Astrocyte of the spinal cord (primary cell): ENCODE measurements at places on chromosomes 3 and 15.
A peak's percentile ranks its signal among the peaks of the same experiment; 100 is the strongest.

DNA sequence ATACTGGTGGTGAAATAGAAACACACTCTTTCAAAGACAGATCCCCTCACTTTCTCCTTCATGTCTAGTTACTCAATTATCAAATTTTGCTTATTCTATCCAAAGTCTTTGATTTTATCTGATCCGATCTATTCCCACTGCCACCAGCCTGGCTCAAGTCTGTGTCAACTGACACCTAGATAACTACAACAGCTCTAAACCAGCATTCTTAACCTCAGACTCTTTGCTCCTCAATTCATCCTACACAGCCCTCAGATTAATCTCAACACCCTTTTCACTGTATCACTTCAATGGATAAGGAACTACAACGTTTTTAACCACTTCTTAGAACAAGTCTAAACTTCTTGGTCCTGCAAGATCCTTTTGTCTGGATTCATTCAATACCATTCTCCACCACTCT is 9.1 kb downstream of the KPNA1 start:
- DNase-seq, result no peak

- DNase-seq, result no peak
These were observed 51.3 kb downstream of the TIPARP start for GRCh38 chr3:156725682-156726081.

- DNase-seq, result peak; percentile 37
These were observed 84.2 kb upstream of the WNT5A start for GRCh38 chr3:55571216-55571813.

- DNase-seq, result no peak
These were observed 103.9 kb upstream of the AKAP13 start for GRCh38 chr15:85276508-85276907.

- DNase-seq, result no peak
These were observed 10.2 kb downstream of the MITF start for GRCh38 chr3:69749461-69749860.

DNA sequence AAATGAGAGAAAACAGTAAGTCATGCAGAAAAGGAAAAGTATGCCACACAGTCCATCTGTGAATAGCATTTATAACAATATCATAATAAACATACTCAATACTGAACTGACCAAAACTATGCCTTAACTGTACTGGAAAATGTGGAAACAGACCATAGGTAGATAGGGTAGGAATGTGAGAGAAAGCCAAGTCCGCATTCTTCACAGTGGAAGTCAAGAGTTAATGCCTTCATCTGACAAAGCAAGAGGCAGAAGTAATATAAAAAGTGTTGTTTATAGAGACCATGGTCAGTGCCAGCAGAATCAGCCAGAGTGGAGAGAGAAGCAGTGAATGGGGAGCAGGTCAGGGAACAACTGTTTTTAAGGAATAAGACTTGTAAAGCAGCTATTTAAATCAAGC is 52.3 kb downstream of the KBTBD12 start:
- DNase-seq, result peak; percentile 38

- peak; percentile 5 for DNase-seq
These were observed 166.1 kb downstream of the ZNF621 start for GRCh38 chr3:40690749-40691451.

- peak; percentile 55 for DNase-seq
These were observed 243.4 kb upstream of the GADL1 start for GRCh38 chr3:31137718-31138465.

GRCh38 chr3:27792869-27793268 is 70.7 kb upstream of the EOMES start:
- DNase-seq, result no peak

GRCh38 chr3:16085410-16085809 is 89.1 kb upstream of the GALNT15 start:
- DNase-seq, result no peak

DNA sequence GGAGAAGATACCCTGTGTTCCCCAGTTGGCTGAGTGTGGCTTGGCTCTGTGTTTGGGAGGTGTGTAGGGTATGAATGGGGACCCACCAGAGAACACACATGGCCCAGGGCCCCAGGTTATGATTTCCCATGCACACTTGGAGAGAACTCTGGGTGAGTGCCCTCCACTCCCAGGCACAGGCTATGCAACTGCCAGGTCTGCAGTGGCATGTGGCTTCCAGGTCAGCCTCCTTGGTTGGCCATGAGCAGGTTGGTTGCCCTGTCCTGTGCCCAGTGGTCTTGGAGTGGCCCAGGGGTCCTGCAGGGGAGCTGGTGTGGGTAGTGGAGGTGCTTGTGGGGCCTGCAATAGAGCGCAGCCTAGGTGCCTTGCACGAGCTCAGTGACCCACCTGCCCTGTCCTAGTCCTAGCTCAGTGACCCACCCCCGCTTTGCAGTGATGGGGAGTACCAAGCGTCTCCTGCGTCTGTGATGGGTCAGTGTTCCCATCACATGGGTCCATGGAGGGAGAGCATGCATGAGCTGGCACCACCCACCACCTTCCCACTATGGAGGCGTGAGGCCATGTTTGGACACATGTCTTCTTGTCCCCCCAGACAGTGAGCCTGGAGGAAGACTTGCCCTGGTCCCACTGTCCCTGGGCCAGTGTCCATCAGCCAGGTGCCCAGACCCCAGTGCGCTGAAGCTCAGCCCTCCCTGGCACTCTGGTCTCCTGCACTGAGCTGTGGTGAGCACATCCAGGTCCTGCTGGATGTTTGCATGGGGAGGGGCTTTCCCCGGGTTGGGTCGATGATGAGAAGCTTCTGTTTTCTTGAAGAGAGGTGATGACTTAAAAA is 217.3 kb downstream of the SNRPN start:
- DNase-seq, result no peak

- DNase-seq, result no peak
These were observed 72.9 kb downstream of the RIOX2 start for GRCh38 chr3:97899331-97899730.

GRCh38 chr3:162354356-162354755 is 857.7 kb downstream of the OTOL1 start:
- DNase-seq, result peak; percentile 43

DNA sequence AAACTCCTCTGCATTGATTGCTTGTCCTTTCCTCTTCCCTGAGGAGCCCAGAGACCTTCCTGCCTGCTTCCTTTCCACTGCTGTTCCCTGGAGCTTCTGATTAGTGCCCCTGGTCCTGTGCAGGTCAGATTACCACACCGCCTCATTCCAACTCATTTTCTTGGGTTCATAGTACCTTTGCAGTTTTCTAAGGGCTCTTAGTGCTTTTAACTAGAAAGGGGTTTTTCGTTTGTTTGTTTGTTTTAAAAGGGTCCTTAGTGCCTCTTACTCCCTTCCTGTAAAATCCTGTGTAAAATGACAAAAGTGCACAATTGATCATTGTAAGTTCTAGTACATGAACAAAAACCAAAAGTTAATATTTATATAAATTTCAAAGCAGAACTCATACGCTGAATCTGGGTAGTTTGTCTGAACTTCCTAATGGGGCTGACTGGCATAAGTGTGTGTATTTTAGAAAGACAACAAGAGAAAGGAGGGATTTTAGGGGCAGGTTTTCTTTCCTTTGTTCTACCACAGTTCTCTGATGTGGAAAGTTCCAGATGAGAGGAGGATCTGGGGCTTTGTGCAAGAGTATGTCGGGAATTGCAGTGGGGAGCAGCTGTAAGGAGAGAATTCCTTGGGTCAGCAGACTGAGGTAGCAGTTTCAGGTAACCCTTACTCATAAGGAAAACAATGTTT is 30.6 kb downstream of the SNRK start:
- peak; percentile 9 for DNase-seq

- peak; percentile 84 for DNase-seq
These were observed 28.3 kb downstream of the SEC61A1 start for GRCh38 chr3:128080323-128081080.

GRCh38 chr15:57522148-57522547 is 69.6 kb upstream of the MYZAP start:
- no peak for DNase-seq

DNA sequence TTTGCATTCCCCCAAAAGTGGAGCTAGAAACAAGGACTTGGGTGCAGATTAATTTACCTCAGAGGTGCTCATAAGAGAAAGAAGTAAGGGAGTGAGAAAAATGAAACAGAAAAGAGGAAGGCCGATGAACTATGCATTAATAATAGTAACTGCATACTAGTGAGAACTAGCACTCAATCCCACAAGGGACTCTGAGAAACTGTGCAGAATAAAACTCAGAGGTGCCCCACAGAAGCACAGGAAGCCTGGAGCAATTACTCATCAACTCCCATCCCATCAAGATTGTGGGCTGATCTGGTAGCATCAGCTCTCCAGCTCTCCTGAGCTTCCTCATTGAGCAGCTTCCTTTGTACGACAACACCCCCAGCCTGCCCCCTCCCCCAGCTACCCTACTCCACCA is 50.8 kb downstream of the CLDN18 start:
- DNase-seq, result no peak

DNA sequence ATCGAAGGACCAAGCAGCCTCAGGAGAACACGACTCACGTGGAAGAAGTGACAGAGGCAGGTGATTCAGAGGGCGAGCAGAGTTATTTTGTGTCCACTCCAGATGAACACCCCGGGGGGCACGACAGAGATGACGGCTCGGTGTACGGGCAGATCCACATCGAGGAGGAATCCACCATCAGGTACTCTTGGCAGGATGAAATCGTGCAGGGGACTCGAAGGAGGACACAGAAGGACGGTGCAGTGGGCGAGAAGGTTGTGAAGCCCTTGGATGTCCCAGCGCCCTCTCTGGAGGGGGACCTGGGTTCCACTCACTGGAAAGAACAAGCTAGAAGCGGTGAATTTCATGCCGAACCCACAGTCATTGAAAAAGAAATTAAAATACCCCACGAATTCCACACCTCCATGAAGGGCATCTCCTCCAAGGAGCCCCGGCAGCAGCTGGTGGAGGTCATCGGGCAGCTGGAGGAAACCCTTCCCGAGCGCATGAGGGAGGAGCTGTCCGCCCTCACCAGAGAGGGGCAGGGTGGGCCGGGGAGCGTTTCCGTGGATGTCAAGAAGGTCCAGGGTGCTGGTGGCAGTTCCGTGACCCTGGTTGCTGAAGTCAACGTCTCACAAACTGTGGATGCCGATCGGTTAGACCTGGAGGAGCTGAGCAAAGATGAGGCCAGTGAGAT is 26.0 kb downstream of the SYNM start:
- no peak for DNase-seq

DNA sequence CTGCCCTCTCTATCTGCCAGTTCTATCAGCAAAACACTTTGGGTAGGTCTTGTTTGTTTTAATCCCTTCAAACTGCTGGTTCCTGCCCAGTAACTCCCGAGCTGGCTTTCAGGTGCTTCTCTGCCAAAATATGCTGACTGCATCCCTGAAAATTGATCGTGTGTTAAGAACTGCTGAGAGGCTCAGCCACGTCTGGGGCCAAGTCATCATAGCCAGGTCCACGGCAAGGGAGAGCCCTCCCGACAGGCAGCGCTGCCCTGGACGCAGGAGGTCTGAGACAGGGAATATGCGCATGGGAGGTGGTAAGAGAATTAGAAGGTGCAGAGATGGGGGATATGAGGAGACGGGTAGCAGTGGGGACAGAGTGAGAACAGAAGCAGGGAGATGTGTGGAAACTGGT is 179.7 kb upstream of the TOPAZ1 start:
- DNase-seq, result no peak

GRCh38 chr3:33645060-33645647 is 72.9 kb downstream of the CLASP2 start:
- peak; percentile 62 for DNase-seq

GRCh38 chr3:185939721-185940120 is 1.9 kb upstream of the TRA2B start:
- DNase-seq, result no peak

DNA sequence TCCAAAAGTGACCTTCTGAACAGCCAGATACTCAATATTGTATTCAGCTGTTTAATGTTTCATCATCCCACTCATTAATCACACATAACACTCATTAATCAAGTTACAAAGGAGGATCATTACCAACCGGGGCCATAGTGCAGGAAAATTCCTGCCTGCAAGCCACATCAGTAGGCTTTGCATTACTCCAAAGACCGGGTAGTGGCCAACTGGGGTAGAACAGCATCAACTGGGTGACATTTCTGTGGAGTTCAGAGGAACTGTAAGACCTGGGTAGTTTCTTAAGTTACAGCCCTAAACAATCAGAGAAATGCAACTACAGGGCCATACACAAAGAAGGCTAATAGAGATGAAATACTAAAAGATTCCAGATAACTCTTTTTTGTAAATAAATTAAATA is 253.1 kb downstream of the WDR72 start:
- DNase-seq, result no peak

- DNase-seq, result peak; percentile 70
These were observed 5.2 kb downstream of the TBC1D2B start for GRCh38 chr15:78072080-78072892.

DNA sequence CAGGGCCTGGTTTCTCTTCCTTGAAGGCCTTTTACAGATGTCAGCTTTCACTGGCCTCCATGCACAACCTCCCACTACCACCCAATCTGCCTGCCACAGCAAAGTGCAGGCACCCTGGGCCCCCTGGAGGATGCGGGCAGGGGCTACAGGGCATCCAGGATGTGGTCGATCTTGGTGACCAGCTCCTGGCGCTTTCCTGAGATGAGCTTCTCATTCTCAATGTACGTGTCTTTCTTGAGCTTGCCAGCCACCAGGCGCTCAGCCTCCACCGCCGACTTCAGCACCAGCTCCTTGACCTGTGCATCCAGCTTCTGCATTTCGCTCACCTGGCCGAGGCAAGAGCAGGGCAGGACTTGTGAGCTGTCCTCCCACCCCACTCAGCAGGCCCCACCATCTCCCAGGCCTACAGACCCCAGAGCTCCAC is 30.3 kb downstream of the RPN1 start:
- no peak for DNase-seq

GRCh38 chr15:74795966-74796625 is 14.2 kb downstream of the CSK start:
- DNase-seq, result no peak

GRCh38 chr15:101180620-101181307 is 71.1 kb downstream of the CHSY1 start:
- no peak for DNase-seq

- peak; percentile 26 for DNase-seq
These were observed 725 bp downstream of the SRP14 start for GRCh38 chr15:40038275-40038637.
